Activated CD8-positive, alpha-beta T cell treated with anti-CD3 and anti-CD28 coated beads for 36 hours (primary cell): ENCODE measurements at places on chromosomes 12 and 14. TPM values are rescaled to one million over a fixed set of nuclear protein-coding genes. Genes with fewer than 3 reads are reported as not detected.

DNA sequence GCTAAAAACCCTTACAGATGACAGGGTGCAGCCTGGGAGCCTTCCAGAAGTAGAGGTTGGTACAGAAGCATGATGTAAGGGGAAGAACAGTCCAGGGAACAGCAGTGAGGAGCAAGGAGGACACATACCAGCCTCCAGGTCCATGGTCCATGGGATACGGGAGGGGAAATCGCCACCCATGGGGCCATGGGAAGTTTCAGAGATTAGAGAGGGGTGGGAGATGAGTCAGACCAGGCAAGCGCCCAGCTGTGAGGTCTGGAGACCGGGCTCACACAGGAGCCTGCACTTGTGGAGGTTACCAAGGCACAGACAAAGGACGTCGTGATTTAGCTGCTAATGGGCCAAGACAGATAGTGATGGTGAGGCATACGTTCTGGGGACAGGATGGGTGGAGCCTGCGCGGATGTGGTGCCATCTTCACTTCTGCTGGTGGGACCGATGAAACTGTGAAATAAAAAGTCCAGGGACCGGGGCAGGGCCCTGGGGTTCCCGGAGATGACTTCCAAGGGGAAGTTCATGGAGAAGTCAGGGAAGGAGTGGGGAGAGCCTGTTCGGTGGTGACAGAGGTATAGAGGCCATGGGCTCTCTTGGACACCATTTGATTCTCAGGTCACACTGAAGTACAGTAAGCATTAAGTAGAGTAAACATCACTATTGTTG lies 17.7 kb upstream of the LRP1-AS start:
- H3K27me3 ChIP-seq, result no peaks in the 10 kb centered on the region
- H3K4me1 ChIP-seq, result peaks cover 9% of the 10 kb centered on the region
- no peak overlapping the region for H3K4me3 ChIP-seq
- H3K36me3 ChIP-seq, result no peaks in the 10 kb centered on the region

The KRT6C gene
- total RNA-seq, result not detected

DNA sequence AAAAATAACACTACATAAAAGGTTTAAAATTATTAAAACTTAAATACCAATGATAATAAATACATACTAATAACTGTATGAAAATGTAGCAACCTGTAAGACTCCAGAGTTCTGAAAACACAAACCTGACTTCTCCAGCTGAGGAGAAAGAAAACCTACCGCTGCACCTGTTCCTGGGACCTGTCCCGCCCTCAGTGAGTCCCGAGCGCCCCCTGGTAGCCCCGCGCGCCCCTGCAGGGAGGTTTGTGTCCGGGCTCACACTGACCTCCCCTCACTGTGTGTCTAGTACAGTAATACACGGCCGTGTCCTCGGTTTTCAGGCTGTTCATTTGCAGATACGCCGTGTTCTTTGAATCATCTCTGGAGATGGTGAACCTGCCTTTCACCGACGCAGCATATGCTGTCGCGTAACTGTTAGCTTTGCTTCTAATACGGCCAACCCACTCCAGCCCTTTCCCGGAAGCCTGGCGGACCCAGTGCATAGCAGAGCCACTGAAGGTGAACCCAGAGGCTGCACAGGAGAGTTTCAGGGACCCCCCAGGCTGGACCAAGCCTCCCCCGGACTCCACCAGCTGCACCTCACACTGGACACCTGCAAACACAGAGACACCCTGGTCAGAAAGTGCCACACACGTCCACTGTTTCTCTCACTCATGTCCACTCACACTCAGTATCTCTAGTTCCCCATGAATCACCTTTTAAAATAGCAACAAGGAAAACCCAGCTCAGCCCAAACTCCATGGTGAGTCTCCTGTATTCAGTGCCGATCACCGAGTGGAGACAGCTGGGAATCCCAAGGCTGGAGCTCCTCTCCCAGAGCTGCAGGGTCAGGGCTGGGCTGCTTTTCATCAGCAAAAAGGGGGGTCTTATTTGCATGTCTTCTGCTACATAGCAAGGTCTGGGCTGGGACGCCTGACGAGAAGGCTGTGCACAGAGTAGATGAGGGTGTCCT lies 1276.3 kb downstream of the TMEM121 start:
- DNase-seq, result peak; percentile 43
- peaks cover 46% of the 10 kb centered on the region for H3K27me3 ChIP-seq
- no peak overlapping the region for H3K27ac ChIP-seq
- H3K36me3 ChIP-seq, result no peaks in the 10 kb centered on the region
- H3K4me3 ChIP-seq, result no peak overlapping the region
- no peaks in the 10 kb centered on the region for H3K4me1 ChIP-seq

DNA sequence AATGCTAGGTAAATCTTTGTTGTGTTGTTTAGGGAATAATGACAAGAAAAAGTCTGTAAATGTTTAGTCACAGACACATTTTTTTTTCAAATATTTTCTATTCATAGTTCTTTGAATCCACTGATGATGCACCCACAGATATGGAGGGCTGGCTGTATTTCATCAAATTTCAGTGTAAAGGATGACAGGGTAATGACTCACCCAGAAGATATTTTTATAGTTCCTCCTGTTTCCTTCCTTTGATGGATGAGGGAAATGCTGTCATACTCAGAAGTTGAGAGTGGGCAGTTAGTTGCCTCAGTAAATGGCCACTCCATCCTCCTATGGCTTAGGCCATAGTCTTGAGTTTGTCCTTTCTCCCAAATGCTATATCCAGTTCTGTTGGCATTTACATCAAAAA lies 76.9 kb upstream of the REP15 start:
- H3K36me3 ChIP-seq, result no peaks in the 10 kb centered on the region
- H3K27ac ChIP-seq, result peak overlapping the region; percentile 43
- H3K27me3 ChIP-seq, result no peaks in the 10 kb centered on the region

The PAWR gene
- 5.5 TPM for total RNA-seq

DNA sequence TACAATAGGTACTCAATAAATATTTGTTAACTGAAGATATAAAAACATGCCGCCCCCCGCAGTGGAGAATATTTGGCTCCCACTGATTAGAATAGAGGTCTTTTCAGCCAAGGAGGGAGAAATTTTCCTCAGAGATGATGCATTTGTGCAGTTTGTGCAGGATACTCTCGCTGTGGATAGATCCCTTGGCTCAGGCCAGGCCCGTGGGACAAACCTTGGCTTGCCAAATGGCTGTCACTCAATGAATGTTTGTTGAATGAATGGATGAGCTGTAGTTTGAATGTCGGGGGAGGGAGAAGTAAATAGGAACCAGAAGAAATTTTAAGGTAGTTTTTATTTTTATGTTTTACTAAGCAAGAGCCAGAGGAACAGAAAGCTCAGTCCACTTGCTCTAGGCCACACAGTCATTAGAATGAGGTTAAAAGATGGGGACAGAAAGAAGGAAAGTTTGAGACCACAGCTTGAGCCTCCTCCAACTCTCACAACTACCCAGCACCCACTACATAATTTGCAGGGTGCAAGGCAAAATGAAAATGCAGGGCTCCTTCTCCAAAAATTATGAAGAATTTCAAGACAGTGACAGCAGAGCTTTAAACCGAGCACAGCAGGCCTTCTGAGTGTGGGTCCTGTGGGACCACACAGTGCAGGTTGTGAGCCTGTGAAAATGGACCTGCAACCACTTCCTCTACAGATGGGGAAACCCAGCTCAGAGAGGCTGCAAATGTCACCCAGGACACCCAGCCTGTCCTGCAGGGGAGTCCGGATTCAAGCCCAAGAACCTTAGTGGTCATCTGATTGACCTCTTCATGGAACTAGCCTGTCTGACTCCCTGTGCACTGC lies 51.4 kb downstream of the WSCD2 start:
- no peak for DNase-seq
- no peaks in the 10 kb centered on the region for H3K27me3 ChIP-seq
- no peak overlapping the region for H3K27ac ChIP-seq
- H3K36me3 ChIP-seq, result no peaks in the 10 kb centered on the region
- no peaks in the 10 kb centered on the region for H3K4me1 ChIP-seq

The DPPA3 gene
- not detected for total RNA-seq

GRCh38 chr12:53197011-53197640 lies 9.9 kb downstream of the ITGB7 start:
- peaks cover 51% of the 10 kb centered on the region for H3K36me3 ChIP-seq
- H3K27ac ChIP-seq, result no peak overlapping the region
- H3K27me3 ChIP-seq, result no peaks in the 10 kb centered on the region
- no peak overlapping the region for H3K4me3 ChIP-seq

- peak within 1 kb of the TSS; percentile 83 for H3K4me3 ChIP-seq
- peak within 1 kb of the TSS; percentile 88 for H3K27ac ChIP-seq
- no peaks in the 10 kb centered on the region for H3K27me3 ChIP-seq
- peaks cover 16% of the 10 kb centered on the region for H3K36me3 ChIP-seq
- H3K4me1 ChIP-seq, result peaks cover 23% of the 10 kb centered on the region
Observed at GRCh38 chr12:10409392-10409791, at the start of gene KLRC4. Gene KLRC4 (minus strand): TSS chr12:10409757. CDS start chr12:10409575, 182 bp downstream.

The VRTN gene
- total RNA-seq, result not detected

The ALX1 gene
- not detected for total RNA-seq

DNA sequence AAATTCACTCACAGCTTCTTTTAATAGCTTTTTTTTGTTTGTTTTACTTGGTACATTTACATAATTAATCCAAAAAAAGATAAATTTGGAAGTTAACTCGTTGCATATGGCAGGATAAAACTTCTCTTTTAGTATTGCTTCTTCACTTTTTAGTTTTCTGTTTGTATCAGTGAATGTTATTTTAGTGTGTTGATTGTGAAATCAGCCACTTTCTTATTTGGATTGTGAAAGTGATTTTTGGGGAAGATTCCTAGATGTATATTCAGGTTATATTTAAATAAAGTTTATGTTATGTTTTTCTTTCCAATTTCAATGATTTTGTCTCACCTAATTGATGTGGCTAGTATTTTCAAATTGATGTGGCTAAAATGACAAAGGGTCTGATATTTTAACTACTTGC lies 693.9 kb upstream of the MGAT4C start:
- H3K27me3 ChIP-seq, result no peaks in the 10 kb centered on the region
- no peaks in the 10 kb centered on the region for H3K36me3 ChIP-seq
- no peak overlapping the region for H3K27ac ChIP-seq

DNA sequence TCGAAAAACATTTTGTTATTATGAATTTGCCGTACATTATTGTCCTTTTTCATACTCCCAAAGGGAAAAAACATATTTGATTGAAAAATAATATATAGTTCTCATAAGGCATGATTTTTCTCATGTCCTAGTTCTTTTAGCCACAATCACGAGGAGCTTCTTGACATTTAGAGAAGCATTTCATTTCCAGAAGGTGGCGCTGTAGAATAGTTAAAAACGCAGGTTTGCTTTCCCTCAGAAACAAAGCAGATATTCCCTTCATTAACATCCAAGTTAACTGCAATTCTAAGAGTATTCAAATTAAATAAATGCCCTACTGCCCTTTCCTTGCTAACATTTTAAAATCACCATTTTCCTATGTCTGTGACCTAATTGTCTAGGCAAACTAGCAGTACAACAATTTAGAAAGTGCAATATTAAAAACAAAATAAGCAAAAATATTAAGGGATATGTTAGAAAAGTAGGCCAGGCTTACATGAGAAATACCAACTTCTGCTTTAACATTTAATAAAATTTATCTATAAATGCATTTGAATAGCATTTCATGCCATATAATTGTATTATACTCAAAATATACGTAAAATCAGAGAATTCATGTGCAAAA lies 10.9 kb upstream of the PIK3C2G start:
- peak; percentile 2 for DNase-seq
- H3K36me3 ChIP-seq, result no peaks in the 10 kb centered on the region
- H3K27me3 ChIP-seq, result no peaks in the 10 kb centered on the region
- H3K4me3 ChIP-seq, result no peak overlapping the region
- no peak overlapping the region for H3K27ac ChIP-seq

GRCh38 chr14:49092345-49092744 lies 493.8 kb downstream of the RPS29 start:
- H3K4me1 ChIP-seq, result no peaks in the 10 kb centered on the region
- no peak for DNase-seq
- no peaks in the 10 kb centered on the region for H3K27me3 ChIP-seq
- H3K36me3 ChIP-seq, result no peaks in the 10 kb centered on the region

- H3K4me3 ChIP-seq, result no peak overlapping the region
- peaks cover 8% of the 10 kb centered on the region for H3K36me3 ChIP-seq
- no peaks in the 10 kb centered on the region for H3K27me3 ChIP-seq
Observed at GRCh38 chr14:22939684-22940083, 10.5 kb upstream of the PRMT5 start.

The SRRM4 gene
- total RNA-seq, result not detected

The TSPAN8 gene
- total RNA-seq, result not detected

The OTUB2 gene
- 0.29 TPM for total RNA-seq

The NUDT4 gene
- 54.9 TPM for total RNA-seq

The GSC gene
- total RNA-seq, result not detected

DNA sequence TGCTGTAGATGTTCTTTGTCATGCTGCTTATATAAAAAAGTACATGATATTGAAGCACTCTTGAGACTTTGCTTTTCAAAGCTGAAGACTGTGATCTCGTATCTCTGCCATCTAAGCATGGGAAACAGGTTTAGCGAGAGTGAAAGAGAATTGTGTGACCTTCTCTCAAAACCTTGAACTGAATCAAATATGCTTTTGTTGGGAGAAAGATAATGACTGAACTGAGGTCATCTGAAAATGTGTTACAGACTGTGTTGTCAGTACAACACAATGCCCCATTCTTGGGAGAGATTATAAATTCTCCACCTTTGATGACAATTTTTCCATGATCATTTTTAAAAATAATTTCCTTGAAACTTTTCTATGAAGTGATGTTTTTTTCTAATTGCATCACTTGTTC lies 272.1 kb upstream of the SEL1L start:
- no peaks in the 10 kb centered on the region for H3K36me3 ChIP-seq
- H3K4me3 ChIP-seq, result no peak overlapping the region
- no peaks in the 10 kb centered on the region for H3K4me1 ChIP-seq
- no peaks in the 10 kb centered on the region for H3K27me3 ChIP-seq
- H3K27ac ChIP-seq, result no peak overlapping the region
- no peak for DNase-seq

The BCL11B gene
- total RNA-seq, result 48.5 TPM

GRCh38 chr12:27535318-27535717 lies 11.3 kb downstream of the PPFIBP1 start:
- H3K27ac ChIP-seq, result no peak overlapping the region
- H3K4me3 ChIP-seq, result no peak overlapping the region

- H3K27ac ChIP-seq, result no peak overlapping the region
- peaks cover 56% of the 10 kb centered on the region for H3K36me3 ChIP-seq
- DNase-seq, result no peak
- H3K4me3 ChIP-seq, result no peak overlapping the region
- no peaks in the 10 kb centered on the region for H3K27me3 ChIP-seq
Observed at GRCh38 chr12:56425193-56425592, 24.0 kb downstream of the TIMELESS start.

DNA sequence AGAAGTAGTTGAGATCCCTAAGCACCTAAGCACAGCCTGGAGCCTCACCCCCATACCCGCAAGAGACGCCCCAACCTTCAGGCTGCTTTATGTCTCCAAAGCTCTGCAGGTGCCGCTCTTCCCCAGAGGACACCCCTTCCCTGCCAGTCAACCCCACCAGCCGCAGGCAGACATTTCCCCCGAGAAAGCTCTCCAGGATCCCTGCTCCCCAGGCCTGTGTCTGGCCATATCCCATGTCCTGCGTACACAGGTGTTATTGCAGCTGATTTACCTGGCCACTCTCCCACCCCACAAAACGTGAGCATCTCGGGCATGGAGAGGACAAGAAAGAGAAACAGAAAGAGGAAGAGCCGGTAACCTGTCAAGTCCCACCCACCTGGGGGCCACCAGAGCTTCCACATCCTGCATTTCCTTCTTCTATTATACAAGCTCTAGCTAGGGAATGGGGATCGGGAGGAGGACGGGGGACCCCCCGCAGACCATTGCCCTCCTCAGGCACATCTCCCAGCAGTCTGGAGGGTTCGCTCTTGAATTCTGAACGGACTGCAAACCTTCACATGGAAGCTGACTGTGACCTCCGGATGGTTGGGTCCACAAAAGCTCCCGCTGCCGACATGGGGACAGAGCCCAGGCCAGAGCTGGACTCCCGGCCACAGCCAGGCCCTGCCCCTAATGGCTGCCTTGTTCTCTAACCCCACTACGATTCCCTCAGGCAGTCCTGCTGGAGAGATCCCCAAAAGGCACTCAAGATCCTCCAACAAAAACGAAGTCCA lies 17.6 kb downstream of the CCDC88C start:
- H3K4me1 ChIP-seq, result peaks cover 85% of the 10 kb centered on the region
- peak; percentile 62 for DNase-seq
- H3K4me3 ChIP-seq, result peak overlapping the region; percentile 100
- H3K36me3 ChIP-seq, result peaks cover 40% of the 10 kb centered on the region
